ENCODE measurements at places on chromosomes 5 and 9.

GRCh38 chr5:113020461-113021273, 44.1 kb downstream of the DCP2 start:
- DNase-seq, result peak; percentile 49

GRCh38 chr5:127898551-127899213, 184.9 kb upstream of the SLC12A2 start:
- no peak for DNase-seq

DNA sequence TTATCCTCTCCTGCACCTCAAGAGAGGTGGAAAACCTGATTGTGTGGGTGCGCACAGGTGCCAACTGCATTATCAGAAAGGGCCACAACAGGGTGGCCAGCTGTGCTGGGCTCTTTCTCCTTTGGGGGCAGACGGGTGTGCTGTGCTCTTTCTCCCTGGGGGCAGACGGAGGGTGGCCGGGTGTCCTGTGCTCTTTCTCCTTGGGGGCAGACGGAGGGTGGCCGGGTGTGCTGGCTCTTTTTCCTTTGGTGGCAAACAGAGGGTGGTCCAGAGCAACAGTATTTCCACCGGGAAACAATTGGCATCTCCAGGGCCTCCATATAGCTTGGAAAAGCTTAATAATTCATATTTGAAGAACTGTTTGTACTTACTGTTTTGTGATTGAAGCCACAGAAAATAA, 6.8 kb downstream of the LMX1B start:
- no peak for DNase-seq

DNA sequence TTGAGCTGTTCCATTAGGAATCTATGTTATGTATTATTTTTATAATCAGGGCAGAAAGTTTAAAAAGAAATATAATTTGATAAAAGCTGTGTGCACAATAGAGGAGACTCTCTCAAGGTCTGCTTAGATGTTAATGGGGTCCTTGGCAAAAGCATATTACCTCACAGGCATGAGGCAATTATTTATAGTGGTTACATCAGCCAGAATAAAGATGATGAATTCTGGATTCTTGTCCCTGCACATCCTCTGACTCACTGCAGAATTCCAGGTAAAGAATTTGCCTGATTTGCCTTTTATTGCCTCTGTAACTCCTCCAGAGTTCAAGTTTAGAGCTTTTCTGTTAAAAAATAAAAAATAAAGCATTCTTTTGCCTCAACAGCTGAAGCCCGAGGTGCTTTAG, 253.6 kb downstream of the MAST4 start:
- no peak for DNase-seq

DNA sequence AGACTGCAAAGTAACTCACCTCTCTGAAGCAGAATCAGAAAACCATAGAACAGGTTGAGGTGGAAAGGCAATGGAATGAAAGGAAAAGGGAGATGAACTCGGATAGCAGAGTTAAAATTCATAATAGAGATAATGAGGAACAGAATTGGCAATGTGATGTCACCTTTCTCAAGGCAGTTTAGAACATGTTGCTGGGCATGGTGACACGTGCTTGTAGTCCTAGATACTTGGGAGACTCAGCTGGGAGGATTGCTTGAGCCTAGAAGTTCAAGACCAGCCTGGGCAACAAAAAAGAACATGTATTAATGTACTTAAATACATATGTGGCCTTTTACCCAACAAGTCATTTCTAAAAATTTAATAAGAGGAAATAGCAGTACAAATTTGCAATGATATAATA, 81.6 kb upstream of the MIER3 start:
- DNase-seq, result no peak

- DNase-seq, result no peak
Measured at GRCh38 chr9:84403288-84403687, 62.7 kb upstream of the SLC28A3 start.

GRCh38 chr5:87560528-87560927, 147.8 kb upstream of the CCNH start:
- DNase-seq, result no peak

DNA sequence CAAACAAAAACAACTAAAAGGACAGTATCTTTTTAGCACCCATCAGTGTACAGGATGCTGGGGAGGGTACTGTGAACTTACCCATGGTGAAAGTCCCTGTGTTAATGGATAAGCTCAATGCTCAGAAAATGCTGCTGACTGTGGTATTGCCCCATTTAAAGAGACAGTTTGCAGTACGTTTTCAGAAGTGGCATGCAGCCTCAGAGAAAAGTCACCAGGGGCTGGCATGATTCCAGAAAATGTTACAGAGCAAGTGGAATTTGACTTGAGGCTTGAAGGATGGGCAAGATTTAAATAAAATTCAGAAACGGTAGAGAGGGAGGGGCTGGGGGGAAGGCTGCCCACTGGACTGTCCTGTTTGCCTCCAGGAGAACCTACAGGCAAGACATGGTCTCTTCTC, 7.2 kb downstream of the S1PR3 start:
- no peak for DNase-seq

DNA sequence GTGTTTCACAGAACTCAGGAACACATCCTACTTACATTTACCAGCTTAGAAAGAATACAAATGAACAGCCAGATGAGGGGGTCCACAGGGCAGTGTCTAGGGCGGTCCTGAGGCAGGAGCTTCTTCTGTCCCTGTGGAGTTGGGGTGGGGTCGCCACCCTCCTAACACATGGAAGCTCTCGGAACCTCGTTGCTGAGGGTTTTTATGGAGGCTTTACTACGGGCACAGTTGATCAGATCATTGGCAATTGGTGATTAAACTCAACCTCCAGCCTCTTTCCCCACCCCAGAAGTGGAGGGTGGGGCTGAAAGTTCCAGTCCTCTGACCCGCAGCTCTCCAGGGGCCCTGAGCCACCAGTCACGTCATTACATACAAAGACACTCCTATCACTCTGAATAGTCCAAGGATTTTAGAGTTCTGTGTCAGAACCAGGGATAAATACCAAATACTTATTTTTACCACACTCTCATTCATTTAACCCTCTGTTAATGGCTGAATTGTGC, 156.9 kb downstream of the COL23A1 start:
- DNase-seq, result no peak

DNA sequence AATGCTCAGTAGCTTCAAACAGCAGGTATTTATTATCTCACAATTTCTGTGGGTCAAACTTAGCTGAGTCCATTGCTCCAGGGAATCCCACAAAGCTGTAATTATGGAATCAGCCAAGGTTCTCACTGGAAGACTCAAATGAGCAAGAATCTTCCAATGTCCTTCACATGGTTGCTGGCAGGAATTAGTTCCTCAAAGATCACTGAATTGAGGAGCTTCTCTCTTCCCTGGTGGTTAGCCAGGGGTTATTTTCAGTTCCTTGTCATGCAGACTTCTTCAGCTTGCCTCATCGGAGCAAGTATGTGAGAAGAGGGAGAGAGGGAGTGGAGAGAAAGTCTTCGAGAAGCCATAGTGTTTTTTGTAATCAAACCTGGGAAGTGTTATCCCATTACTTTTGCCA, 2331.9 kb downstream of the MAT2B start:
- no peak for DNase-seq

GRCh38 chr5:177610770-177611445, 11.0 kb downstream of the B4GALT7 start:
- no peak for DNase-seq

Measured in CD4-positive, alpha-beta T cell (primary cell).